ENCODE measurements at places on chromosomes 16 and 17. TPM values are rescaled to one million over a fixed set of nuclear protein-coding genes. Genes with fewer than 3 reads are reported as not detected.
A peak's percentile ranks its signal among the peaks of the same experiment; 100 is the strongest.

- DNase-seq: no peak
Measured at GRCh38 chr17:77212081-77212832, 71.5 kb downstream of the SEC14L1 start.

DNA sequence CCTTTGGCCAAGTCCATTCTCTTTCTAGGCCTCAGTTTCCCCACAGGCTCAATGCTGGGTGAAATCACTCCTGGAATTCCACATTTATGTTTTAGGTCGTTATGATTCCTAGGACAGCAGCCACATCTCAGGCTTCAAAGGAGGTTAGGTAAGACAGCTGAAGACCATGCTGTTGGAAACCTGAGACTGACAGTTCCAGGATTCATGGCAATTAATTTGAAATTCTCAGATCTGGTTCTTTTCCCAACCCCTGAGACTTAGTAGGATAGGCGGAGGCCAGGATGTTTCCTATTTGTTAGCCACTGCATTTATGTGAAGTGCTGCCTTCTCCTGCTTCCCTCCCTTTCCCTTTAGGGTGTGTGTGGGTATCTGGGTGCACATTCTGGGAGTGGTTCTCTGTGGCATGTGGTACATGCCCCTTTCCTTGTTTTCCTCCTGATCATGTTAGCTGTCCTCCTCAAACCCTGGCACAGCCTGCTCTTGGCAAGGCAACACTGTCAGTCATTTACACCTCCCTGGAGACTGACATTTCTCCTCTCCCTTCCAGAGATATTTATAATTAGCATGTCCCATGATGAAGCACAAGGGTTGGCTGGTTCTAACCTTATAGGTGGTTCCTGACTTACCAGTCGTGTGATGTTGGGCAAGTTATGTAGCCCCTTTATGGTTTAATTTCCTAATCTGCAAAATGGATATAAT is 91.4 kb upstream of the SALL1 start:
- DNase-seq: no peak

The DNASE1L2 gene
- 1.4 TPM for total RNA-seq

DNA sequence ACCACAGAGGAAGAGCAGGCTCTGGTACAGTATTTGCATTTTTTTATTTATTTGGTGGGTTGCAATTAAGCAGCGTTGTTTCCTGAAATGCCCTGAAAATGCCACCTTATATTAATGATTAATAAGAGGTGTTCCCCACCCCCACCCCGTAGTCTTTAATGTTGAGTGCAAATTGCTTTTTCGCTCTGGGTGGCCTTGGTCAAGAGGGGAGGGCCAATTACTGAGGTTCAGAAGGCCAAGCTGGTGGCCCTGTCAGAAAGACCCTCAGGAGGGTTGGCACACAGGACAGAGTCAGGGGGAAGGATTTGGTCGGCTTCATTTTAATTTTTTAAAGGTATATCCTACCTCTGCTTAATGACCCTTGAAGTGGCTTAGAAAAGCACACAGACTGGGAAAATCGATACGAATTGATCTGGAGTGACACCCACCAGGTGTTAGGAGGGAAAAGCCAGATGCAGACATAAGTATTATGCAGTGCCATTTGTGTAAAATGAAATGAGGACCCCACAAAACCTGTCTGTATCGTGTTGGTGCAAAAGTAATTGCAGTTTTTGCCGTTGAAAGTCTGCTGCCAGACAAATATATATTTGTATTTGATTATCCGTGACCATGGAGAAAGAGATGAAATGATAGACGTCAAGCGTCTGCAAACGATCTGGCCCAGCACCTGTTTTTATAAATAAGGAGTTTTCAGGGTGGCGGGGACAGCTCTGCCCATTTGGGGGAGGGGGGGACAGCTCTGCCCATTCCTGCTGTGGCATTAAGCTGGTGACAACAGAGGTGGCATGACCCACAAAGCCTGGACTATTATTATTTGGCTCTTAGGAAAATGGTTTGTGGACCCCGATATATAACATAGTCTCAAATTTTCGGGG is 143.8 kb upstream of the PLCG2 start:
- no peak for DNase-seq

- DNase-seq: peak; percentile 67
Measured at GRCh38 chr17:51046514-51047384, 73.9 kb downstream of the SPAG9 start.

GRCh38 chr16:55333684-55334083 is 9.7 kb downstream of the IRX6 start:
- no peak for DNase-seq

The OTOP2 gene
- total RNA-seq: not detected

- DNase-seq: no peak
Measured at GRCh38 chr17:13600475-13601321, 1.0 kb downstream of the HS3ST3A1 start.

The CD300LG gene
- total RNA-seq: not detected

The GSG1L gene
- total RNA-seq: 1.7 TPM

- peak; percentile 41 for DNase-seq
Measured at GRCh38 chr17:19513897-19514488, 19.7 kb upstream of the SLC47A1 start.

- DNase-seq: no peak
Measured at GRCh38 chr17:68457168-68457538, at the start of gene WIPI1. Gene WIPI1 (minus strand): TSS chr17:68457496. CDS start chr17:68457421, 75 bp downstream.

DNA sequence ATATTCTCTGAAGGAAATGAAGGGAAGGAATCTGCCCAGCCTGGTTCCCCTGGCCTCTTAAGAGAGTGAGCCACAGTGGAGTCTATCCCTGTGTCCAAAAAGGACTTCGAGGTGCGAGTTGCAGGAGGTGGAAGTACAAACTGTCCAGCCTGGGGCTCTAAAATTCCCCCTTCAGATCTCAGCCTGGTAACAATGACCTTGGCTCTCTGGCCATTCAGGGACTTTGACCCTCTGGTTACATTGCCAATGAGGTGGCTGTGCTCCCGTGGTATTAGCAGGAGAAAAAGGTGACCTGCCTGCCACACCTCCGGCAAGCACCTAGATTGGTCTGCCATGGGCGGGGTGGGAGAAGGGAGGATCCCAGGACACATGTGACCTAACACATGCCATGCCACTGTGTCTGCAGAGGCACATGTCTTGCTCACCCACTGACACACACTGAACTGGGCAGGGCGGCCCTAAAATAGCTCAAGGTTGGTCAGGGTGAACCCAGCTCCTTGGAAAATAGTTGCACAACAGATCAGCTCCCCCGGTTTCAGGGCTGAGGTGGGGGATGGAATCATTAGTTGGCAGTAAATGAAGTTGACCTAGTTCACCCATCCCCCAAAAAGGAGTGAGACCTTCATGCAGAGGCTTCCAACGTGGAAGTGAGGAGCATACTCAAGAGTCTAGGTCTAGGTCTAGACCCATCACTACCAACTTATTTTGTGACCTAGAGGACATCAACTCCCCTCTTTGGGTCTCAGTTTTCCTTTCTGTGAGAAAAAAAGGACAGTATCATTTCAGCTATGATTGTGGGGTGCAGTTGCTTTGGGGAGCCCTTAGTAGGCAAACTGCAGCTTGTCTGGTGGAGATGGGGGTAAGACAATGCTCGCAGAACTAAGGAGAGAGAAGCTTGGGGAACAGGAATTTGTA is 2.2 kb downstream of the NR1D1 start:
- no peak for DNase-seq

The NFATC3 gene
- total RNA-seq: 47.3 TPM

- no peak for DNase-seq
Measured at GRCh38 chr16:59432276-59432675, 698.2 kb upstream of the GOT2 start.

DNA sequence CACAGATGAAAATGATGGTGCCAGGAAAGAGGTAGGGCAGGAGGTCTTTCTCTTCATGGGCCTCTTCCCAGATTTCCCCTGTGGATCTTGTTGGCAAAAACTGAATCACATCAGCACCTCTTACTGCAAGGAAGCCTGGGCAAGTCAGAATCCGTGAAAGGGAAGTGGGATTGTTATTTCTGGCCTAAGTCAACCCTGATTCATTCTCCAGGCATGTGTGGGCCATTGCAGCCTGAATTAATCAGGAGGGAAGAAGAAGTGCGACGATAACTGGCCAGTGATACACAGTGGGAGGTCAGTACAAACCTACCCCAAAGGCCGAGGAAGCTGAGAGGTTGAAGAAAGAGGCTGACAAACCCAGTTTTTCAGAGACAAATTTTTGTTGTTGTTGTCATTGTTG is 17.9 kb upstream of the NSMCE1 start:
- DNase-seq: no peak

The KRT34 gene
- not detected for total RNA-seq

GRCh38 chr16:81601008-81601428 is 156.4 kb downstream of the CMIP start:
- no peak for DNase-seq
